ENCODE measurements at places on chromosomes 4 and X.
A peak's percentile ranks its signal among the peaks of the same experiment; 100 is the strongest.

DNA sequence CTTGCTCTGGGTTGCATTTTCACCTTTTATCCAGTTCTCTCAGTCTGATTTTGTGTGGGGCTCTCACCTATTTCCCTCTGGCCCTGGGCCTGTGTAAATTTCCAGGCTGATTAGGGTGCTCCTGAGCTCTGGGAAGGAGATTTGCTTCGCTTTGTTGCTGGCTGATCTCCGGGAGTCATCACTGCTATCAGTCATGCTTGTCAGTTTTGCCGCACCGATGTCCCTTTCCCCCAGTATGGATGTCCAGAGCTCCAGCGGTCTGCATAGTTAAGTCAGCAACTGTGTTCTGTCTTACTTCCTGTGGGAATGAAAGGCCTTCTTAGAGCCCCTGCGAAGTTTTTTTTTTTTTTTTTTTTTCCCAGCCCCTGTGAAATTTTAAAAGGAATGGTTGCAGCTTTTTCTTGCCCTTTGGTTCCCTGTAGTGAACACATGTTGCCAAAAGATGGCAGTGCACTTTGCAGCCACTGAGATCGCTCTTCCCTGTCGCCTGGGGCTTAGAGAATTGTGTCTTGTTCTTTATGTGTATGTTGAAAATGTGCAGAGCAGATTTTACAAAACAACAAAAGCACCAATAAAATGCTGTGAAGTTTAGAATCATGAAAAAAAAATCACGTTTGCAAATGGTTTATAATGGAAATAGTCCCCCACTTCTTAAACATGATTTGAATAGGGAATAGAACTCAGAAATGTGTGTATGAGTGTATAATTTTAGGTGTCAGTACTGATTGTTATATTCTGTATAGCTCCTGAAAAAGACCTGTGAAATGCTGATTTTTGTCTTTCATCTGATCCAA is 109.1 kb upstream of the SLC4A4 start:
- DNase-seq = peak; percentile 45

- no peak for DNase-seq
Measured at GRCh38 chr4:88702782-88703181, 5.2 kb upstream of the NAP1L5 start.

GRCh38 chr4:55038176-55038890 is 87.1 kb downstream of the KDR start:
- no peak for DNase-seq

- no peak for DNase-seq
Measured at GRCh38 chr4:67512501-67512900, 32.8 kb downstream of the CENPC start.

DNA sequence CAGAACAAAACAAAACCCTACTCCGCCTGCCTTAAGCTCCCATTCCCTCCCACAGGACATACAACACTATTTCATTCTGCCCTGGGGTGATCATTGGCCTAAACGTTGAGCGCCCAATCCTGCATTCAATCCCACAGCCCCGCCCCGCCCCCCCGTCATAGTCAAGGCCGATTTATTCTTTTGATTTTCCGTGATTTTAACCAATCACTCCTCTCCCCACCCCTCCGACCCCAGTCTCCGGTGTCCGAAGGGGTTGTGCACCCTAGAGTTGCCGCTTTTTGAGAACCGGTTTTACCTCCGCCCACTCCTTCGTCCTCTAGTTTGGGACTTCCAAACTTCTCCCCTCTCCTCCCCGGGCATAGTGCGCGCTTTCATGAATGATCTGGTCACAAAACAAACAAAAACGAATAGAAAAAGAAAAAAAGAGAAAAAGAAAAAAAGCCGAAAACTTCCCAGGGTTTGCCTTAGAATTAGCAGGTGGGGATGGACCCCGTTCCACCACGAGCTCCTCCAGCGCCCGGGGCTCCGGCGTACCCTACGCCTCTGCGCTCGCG is 446 bp upstream of the UBE2A start:
- DNase-seq = peak; percentile 73

Data from suppressor macrophage treated with lipopolysaccharide for 1 hour (primary cell).